ENCODE measurements at places on chromosomes 1 and 21. TPM values are rescaled to one million over a fixed set of nuclear protein-coding genes. Genes with fewer than 3 reads are reported as not detected.

DNA sequence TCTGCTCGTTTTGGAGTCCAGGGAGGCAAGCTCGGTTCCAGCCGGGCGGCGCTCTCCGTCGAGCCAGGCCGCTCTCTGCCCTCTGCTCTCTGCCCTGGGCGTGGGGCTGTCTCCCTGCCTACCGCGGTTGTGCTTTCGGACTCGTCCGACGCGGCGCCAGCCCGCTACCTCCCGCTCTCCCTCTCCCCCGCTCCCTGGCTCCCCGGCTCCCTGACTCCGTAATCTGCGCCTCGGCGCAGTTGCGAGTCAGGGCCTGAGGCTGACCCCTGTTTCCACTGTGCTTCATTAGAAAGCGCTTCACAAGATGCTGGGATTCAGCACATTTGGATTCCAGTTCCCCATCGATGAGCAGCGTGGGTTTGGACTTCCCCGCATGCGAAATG is 2.2 kb downstream of the SOX13 start:
- DNase-seq = no peak

- no peak for DNase-seq
Observed at GRCh38 chr1:150650193-150650592, 20.8 kb upstream of the ENSA start.

DNA sequence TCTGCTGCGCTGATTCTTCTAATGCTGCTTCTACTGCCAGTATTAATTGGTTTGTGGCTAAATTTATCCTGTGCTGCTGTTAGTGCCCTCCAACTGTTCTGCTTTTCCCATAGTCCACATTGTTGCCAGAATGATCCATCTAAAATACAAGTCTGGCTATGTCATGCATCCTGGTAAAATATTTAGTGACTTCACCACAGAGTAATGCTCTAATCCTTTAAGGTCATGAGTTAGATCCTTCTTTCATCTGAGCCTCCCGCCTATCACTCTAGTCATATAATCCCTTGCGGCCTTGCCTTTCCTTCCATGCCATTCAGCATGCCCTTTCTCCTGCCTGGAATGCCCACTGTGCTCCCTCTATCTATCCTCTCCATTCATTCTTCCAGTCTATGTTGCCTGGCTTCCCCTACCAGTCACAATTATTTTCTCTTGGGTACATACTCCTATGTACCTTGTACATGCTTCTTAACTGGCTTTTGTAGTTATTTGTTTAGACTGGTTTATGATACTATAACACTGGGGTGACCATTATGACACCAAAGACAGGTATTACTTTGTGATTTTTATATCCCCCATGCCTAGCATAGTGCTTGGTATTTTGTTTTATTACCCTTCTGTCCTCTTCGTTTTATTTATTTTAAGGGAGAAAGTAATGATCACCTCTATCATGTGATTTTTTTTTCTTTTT is 144.0 kb downstream of the MAGI3 start:
- DNase-seq = peak; percentile 51

- no peak for DNase-seq
Observed at GRCh38 chr21:21046063-21046462, 47.9 kb downstream of the NCAM2 start.

GRCh38 chr1:38563942-38564735 is 295.4 kb downstream of the RRAGC start:
- DNase-seq = no peak

DNA sequence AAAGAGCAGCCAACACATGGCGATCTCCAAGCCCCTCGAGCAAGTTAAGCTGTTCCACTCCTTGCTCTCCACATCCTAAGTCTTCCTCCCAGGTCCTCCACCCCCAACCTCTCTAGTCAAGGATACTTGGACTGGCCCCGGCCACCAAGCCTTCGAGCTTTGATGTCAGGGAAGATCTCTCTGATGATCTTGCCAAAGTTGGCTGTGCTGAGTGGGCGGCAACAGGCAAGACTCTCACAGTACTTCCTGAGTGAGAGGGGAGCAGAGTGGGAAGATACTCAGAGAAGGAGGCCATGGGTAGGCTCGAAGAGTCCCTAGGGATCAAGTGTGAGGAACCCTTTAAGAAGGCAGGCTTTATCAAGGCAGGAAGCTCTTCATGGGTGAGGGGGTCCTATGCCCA is 2.8 kb downstream of the RFX5 start:
- no peak for DNase-seq

Gene C1QC
- total RNA-seq = not detected

DNA sequence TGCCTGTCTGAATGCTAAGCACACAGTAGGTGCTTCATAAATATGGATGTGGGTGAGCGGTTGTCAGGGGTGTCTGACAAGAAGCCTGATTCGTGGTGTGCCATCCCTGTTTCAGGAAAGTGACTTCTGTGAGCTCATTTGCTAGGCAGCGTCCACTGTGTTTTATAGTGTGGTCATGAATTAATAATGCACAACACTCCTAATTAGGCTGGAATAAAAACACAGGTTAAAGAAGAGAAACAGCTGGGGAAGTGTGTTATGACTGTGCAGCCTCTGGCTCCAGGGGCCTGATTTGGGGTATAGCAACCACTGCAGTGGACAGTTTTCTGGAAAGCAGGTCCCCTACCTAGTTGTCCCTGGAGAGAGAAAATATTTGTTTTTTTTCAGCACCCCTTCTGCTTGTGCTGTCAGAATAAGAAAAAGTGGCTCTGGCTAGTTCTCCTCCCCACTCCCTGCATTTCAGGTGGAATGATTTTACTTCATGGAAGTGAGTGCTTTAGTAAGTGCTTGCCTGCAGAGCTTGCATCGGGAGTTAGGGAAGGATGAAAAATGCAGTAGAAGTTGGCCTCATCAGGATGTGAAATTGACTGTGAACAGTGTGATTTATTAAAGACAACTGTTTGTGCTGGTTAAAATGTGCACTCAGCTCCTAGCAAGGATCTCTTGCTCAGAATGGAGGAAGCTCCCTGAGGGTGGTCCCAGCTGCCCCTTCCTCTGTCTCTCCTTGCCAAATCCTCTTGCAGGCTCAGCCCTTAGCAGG is 333.8 kb downstream of the HHAT start:
- DNase-seq = no peak

Gene MMEL1
- not detected for total RNA-seq

Gene ADGRL2
- 1.5 TPM for total RNA-seq

Gene FGR
- not detected for total RNA-seq

Gene C1orf94
- total RNA-seq = 0.72 TPM

GRCh38 chr1:232600424-232601258 is 29.3 kb downstream of the SIPA1L2 start:
- no peak for DNase-seq

DNA sequence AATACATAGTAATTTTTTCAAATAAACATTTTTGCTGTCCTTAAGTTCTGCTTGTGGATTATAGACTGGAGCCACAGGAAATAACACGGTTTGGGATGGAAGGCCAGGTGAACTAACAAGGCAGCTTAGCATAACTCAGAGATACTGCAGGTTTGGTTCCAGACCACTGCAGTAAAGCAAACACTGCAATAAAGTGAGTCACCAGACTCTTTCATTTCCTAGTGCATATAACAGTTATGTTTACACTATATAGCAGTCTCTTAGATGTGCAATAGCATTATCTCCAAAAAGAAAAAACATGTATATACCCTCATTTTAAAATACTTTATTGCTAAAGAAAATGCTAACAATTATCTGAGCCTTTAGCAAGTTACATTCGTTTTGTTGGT is 22.0 kb downstream of the LRRC42 start:
- no peak for DNase-seq

Gene MEX3A
- total RNA-seq = 92.5 TPM

GRCh38 chr1:96424877-96425276 is 296.7 kb upstream of the PTBP2 start:
- no peak for DNase-seq

Gene PADI2
- 27.7 TPM for total RNA-seq

Gene PRKAA2
- 0.20 TPM for total RNA-seq

DNA sequence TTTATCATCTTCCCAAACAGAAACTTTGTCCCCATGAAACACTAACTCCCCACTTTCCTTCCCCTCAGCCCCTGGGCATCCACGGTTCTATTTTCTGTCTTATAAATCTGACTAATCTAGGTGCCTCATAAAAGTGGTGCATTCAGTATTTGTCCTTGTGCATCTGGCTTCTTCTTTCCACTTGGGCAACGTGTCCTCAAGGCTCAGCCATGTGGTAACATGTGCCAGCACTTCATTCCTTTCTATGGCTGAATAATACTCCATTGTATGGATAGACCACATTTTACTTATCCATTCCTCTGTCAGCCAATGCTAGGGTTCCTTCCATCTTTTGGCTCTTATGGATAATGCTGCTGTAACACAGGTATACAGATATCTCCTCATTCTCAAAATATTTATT is 305.0 kb upstream of the RUNX1 start:
- DNase-seq = no peak

Gene CA14
- total RNA-seq = 2.2 TPM

Gene LDLRAD1
- not detected for total RNA-seq

Gene CFHR5
- total RNA-seq = not detected

DNA sequence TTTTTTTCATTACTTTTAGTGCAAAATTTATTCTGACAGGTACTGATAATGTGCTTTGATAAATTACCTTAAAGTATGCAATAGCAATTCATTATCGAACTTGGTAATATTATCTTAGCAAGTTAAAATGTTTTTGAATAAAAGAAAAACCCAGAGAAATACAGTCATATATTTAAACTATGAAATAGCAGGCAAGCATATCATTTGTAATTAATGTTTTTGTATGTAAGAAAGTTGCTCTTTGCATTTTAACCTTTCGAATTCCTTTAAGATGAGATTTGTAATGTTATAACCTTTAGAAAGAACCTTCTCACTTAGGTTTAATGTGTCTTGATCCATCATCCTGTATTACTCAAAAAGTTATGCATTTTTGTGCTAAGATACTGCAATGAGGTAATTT is 585.6 kb downstream of the PTBP2 start:
- DNase-seq = no peak

Gene EDARADD
- total RNA-seq = 0.52 TPM

- peak; percentile 8 for DNase-seq
Observed at GRCh38 chr1:240455228-240455821, 156.6 kb downstream of the GREM2 start.

DNA sequence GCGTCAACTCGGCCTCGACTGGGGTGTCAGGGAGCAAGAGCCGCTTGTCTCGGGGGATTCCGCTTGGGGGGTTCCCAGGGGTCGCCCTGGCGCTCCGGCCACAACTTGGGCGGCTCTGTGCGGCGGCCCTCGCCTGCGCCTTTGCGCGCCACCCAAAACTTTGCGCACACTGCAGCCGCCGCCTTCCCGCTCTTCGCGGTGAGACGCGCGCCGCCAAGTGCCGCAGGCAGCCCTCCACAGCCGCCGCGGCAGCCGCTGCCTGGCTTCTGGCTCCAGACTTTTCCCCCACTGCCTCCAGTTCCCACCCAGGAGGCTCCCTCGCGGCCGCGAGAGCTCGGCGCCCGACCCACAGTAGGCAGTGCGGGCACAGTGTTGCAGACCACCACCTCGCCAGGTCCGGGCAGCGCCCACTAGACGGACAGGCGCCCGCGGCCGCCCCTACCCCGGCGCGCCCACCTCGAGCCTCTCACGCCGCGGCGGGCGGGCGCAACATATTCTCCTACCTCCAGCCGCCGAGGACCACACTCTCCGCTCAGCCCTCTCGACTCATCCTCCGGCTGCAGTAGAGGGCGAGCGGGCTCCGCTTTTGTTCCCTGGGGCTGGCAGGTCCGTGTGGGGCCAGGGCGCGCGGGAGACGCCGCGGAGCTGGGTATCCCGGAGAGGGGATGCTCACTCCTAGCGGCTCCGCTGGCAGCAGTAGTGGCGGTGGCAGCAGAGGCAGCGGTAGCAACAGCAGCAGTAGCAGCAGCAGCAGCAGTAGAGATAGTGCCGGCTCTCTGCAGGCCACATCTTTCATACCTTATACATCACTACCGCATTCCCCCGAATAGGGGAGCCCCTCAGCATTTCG is 296.6 kb downstream of the OMA1 start:
- DNase-seq = peak; percentile 79

- DNase-seq = no peak
Observed at GRCh38 chr1:214384373-214385079, 103.6 kb downstream of the SMYD2 start.

Gene CACHD1
- total RNA-seq = 39.2 TPM

DNA sequence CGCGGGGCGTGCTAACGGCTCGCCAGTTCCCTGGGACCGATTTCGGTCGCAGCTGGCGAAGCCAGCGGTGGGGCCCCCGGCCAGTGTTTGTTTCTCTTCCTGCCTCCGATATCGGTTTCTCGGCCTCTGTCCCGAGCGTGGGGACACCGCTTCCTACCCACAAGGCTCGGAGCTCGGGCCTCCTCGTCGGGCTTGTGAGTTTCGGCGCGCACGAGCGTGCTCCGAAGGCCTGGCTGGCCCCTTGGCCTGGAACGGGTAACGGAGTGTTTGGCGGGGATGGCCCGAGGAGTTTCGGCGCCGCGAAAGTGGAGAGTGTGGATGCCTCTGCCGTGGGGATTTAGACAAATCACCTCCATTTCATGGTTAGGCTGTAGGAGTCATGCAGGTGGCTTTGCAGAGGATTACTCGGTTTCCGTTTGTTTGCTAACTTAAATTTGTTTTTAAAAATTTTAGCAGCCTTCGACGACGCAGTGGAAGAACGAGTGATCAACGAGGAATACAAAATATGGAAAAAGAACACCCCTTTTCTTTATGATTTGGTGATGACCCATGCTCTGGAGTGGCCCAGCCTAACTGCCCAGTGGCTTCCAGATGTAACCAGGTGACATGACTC is 559 bp downstream of the RBBP4 start:
- no peak for DNase-seq

GRCh38 chr1:241225741-241226140 is 131.3 kb downstream of the RGS7 start:
- DNase-seq = no peak

GRCh38 chr1:201059401-201059800 is 35.9 kb upstream of the KIF21B start:
- no peak for DNase-seq

- no peak for DNase-seq
Observed at GRCh38 chr1:243496187-243496646, 240.4 kb downstream of the SDCCAG8 start.

Gene DFFA
- 49.7 TPM for total RNA-seq

Gene OPRD1
- 0.79 TPM for total RNA-seq

- DNase-seq = no peak
Observed at GRCh38 chr1:100795646-100795985, 76.1 kb downstream of the VCAM1 start.

Gene CELA3B
- not detected for total RNA-seq

Gene KRTAP19-1
- not detected for total RNA-seq

DNA sequence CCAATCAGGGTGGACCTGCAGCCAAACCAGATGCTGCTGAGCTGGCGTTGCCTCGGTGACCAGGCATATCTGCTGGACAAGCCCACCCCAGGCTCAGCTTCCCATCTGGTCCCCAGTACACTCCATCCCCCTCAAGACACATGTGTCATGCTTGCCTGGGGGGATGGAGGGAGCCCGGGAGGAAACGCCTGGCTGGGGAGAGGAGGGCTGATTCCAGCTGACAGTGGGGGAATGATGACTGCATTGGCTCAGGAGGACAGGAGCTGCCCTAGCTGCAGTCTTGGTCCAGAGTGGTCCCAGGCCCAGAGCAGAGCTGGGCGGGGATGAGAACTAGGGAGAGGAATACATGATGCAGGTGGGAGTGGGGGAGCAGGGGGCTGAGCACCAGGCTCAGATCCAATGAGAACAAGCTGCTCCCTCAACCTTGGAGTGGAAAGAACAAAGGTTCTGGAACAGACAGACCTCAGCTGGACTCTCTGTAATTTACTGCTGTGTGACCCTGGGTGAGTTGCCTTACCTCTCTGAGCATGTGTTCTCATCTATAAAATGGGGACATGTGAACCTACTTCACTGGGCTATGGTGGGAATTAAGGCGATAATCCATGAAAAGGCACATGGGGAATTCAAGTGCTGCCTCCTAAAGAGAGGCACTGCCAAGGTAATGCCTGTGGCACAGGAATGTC is 23.1 kb upstream of the ECE1 start:
- DNase-seq = no peak

Gene TRIM67
- 0.06 TPM for total RNA-seq

Gene NR1I3
- not detected for total RNA-seq

Gene ZNF670
- 6.5 TPM for total RNA-seq

Data from A673 (cell line).